ENCODE measurements at places on chromosomes 13 and 19.

- DNase-seq = peak; percentile 32
These were observed 730 bp downstream of the NRTN start for GRCh38 chr19:5805462-5806132.

DNA sequence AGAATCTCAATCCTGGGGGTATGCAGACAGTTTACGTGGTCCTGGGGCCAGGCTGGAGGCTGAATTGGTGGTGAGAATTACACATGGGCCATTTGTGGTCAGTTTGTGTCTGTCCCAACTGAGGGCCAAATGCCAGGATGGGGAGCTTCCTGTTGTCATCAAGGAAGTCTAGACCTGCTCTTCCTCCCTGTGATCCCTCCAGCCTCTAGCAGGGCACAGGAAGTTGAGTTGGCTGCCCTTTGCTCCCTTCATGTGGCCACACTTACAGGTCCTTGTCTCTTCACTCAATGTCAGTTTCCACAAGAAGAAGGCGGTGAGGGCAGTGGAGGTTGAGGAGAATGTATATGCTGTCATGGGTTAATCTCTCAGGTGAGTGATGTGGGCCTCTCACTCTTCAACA is 30.1 kb downstream of the SIGLEC7 start:
- DNase-seq = no peak

DNA sequence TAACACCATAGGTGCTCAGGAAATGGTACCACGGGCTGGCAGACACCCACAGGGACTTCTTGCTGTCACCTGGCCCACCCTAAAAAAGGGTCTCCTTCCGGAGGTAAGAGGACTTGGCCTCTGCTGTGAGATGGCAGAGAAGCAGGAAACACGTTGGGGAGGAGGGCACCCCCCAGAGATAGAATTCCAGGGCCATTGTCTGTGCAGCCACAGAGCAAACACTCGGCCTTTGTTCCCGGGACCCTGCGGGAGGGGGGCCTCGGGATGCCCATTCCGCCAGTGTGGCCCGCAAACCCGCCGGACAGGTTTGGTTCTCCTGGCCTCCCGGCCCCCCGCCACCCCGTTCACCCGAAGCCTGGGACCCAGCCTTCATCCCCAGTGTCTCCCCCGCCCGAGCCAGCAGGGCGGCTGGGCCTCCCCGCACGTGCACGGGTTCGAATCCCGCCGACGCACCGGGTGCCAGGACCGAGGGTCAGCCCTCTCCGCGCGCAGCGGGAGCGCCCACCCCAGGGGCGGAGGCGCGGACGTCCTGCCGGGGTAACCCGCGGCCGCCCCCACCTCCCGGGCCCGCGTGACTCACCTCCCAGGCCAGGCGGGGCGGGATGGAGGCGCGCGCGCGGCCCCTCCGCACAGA is 714 bp downstream of the PLPP2 start:
- no peak for DNase-seq

DNA sequence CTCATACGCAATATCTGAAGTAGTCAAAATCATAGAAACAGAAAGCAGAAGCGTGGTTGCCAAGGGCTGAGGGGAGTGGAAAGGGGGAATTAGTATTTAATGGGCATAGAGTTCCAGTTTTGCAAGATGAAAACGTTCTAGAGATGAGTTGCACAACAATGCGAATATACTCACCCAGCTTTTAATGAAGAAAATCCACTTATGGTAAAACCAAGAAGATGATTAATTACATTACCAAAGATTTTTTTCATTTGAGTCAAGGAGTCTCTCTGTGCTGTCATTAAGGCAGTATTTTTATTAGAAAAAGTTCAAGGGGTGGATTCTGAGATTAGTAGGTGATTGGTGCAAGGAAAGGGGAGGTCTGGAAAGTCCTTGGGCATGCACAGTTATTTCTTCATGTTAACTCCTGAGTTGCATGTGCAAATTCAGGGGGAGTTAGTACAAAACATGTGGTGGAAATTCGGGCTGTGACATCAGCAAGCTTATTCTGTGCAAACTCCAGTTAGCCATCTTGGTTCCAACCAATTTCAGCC is 6.9 kb upstream of the CBY2 start:
- DNase-seq = no peak

DNA sequence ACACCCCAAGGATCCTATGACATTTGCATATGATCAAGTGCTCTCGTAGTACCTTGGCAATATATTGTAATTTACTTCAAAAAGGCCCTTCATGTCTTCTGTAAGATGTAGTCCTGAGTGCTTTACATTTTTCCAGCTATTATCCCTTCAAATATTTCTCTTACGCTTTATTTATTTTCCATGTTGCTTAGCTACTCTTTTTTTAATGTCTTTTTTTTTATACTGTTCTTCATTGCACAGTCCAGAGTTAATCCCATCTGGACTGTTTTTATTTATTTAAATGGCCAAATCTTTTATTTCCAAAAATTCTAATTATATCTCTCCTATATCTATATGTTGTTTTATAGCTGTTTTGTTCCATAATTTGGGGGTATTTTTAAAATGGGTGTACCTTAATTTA is 371.3 kb downstream of the SLC7A1 start:
- DNase-seq = no peak

DNA sequence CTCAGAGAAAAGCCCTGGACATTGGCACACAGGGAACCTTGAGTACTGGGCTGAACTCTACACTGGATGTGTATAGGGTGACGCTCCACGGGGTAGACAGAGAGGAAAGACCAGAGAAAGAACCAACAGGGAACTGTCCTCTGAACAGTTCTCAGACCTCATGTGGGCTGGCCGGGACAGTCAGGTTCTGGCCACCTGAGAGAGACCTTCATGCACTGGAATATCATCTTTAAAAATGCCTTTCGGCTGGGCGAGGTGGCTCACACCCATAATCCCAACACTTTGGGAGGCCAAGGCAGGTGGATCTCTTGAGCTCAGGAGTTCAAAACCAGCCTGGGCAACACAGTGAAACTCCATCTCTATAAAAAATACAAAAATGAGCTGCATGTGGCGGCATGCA is 143.8 kb upstream of the GJB6 start:
- DNase-seq = no peak

GRCh38 chr13:103873725-103874124 is 807.5 kb upstream of the SLC10A2 start:
- no peak for DNase-seq

DNA sequence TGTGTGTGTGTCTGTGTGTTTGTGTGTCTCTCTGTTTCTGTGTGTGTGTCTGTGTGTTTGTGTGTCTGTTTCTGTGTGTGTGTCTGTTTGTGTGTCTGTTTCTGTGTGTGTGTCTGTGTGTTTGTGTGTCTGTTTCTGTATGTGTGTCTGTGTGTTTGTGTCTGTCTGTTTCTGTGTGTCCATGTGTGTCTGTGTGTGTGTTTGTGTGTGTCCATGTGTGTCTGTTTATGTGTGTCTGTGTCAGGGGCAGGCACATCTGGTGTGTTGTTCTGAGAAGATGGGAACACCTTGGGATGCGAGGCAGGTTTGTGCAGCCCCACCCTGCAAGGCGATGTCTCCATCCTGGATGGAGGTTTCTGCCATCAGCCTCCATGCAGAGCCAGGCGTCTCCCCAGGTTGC is 275.8 kb upstream of the SOX1 start:
- DNase-seq = no peak

GRCh38 chr13:87736849-87737385 is 65.7 kb downstream of the SLITRK5 start:
- no peak for DNase-seq

- DNase-seq = no peak
These were observed 240.0 kb downstream of the ENOX1 start for GRCh38 chr13:43546816-43547215.

Measured in DMS 273 treated with DMSO at 0.1 percent for 48 hours (cell line).